AG20443 (cell line): ENCODE measurements at places on chromosomes 2 and 18.

GRCh38 chr2:126826491-126826890, 72.2 kb upstream of the TEX51 start:
- DNase-seq, result no peak

GRCh38 chr2:71067567-71068217, 756 bp upstream of the NAGK start:
- DNase-seq, result no peak

DNA sequence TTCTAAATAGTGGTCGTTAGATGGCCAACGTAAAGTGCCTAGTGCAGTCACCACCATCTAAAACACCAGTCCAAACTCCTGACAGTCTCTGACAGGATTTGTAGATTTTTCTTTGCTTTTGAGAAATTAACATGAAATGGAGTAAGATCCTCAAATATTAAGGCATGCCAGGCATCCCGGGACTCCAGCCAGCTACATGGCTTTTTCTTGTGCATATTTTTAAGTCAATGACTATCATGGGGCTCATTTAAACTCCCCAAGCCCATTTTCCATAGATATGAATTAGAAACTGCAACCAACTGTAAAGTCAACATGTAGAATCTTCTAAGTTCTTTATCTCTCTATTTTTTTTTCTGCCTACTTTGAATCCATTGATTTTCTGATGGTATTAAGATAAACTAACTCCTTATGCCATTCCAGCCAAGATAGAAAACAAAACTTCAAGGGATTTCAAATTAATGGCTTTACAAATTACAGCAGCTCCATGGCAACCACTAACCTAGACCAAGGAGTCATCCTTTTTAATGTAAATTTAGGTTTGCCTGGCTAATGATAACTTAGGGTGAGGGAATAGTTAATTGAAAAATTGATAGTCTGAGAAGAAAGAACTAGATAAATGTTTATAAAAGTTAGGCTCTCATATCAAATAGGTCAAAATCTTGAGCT, 764.1 kb upstream of the NXPH2 start:
- DNase-seq, result no peak

DNA sequence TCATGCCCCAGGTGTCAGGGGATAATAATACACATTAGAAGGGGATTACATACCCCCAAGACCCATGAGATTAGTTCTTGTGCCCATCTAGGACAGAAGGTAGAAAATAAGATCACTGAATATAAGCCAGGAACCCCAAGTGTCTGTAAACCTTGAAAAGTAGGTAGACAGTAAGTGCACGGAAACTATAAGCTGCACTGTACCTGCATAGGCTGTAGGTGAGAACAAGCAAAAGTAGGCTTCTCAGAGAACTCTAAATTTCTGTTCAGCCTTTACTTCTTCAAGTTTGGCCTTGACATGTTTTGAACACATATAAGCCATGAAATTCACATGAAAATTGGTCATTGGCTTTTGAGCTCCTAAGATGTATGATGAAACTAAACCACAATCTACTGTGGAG, 113.0 kb upstream of the FSIP2 start:
- DNase-seq, result no peak

- peak; percentile 34 for DNase-seq
These were observed 228.7 kb upstream of the RND3 start for GRCh38 chr2:150716186-150716585.

- DNase-seq, result no peak
These were observed 848.5 kb downstream of the DCDC2C start for GRCh38 chr2:4551691-4552474.

- no peak for DNase-seq
These were observed 28.2 kb upstream of the GALNT1 start for GRCh38 chr18:35553300-35553699.

DNA sequence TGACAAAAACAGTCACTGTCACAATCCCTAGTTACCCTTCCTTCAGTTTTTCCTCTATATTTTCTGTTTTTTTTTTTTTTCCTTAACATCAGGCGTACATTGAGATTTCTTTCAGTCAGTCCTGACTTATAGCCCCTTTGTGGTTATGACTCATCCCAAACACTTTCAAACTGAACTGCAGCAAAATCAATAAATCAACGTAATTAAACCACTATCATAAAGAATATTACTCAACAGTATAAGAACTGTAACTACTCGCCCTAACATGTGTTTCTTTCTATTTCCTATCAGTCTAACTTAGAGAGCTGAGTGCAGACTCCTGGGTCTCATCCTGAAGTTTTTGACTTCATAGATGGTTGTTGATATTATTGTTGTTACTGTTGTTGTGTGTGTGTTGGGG, 523.5 kb downstream of the LRRTM4 start:
- DNase-seq, result no peak

DNA sequence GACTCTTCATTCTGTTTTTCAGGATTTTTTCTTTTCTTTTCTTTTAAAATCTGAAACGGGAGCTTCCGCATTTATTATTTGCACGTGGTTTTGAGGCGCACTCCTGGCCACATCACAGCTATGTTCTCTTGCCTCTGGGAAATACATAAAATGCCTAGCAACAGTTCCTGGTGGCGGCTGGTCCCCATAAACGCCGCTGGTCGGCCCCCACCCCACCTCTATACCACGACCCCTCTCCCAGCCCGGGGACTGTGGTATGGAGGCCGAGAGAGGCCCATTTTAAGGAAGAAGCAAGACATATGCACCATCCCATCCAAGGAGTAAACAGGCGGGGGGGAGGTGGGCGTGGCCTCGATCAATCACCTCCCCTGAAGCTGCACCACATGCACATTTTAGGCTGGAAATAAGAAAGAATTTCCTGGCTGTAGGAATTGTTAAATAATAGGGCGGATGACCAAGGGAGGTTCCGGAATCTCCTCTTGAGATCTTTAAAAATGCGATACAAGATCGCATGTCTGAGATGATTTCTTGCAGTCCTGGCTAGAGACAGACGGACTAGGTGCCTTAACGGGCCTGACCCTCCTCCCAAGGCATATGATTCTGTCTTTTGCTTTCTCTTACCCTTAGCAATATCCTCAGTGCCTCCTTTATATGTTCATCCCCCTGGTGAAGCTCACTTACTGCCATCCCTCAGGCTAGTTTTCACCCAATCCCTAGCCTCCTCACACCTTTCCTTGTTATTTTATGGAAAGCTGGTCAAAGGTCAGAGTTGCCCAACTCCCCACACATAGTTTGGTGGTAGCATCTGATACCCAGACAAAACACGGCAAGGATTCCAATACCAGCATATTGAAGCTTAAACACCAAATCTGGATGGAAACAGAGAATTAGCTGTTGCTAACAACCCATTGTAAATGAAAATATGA, 82.4 kb downstream of the BCL2 start:
- peak; percentile 25 for DNase-seq

- DNase-seq, result peak; percentile 46
These were observed 2.9 kb upstream of the BCL2L11 start for GRCh38 chr2:111117598-111118480.

DNA sequence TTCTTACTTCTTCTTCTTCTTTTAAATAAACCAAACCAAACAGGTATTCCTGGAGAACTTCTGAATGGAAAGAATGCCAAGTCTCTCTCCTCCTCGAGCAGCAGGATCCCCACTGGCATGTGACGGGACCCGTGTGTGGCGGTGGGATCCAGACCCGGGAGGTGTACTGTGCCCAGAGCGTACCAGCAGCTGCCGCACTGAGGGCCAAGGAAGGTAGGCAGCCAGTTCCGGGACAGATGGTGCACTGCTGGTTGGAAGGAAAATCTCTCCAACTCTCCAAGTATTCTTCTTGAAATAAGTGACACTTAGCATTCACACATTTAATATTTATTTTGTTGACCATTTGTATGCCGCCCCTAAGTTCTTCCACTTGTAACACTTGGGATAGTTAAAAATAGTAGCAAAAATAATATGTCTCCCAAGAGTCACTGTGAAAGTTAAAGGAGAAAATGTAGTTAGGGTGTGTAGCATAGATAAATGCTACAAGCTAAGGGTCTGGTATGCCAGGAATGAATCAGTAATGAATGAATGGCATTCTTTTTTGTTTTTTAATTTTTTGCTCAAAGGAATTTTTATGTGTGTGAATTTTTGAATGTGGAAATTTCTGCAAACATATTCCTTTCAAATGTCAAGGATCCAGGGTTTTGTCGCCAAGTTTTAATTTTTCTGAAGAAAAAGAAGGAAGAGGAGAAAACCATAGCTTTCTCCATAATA, 349.9 kb downstream of the THSD7B start:
- DNase-seq, result no peak
